Kidney capillary endothelial cell (primary cell): ENCODE measurements at places on chromosomes 7 and 10.

DNA sequence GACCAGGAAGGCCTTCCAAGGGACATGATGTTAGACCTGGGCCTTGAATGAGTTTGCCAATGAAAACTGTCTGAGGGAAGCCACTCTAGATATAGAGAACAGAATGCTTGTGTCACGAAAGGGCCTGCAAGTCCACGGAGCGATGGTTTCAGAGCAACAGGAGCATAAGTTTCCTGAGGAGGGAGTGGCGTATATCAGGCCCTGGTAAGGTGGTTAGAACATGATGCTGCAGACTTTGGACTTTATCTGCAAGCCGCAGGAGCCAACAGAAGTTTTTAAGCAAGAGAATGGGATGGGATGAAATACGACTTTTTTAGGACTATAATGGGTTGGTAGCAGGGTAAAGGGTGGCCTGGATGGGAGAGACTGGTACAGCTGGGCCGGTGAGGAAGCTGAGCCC lies 136.0 kb downstream of the FGFR2 start:
- no peak for DNase-seq

GRCh38 chr10:63760034-63760707 lies 239.0 kb downstream of the REEP3 start:
- DNase-seq = no peak

DNA sequence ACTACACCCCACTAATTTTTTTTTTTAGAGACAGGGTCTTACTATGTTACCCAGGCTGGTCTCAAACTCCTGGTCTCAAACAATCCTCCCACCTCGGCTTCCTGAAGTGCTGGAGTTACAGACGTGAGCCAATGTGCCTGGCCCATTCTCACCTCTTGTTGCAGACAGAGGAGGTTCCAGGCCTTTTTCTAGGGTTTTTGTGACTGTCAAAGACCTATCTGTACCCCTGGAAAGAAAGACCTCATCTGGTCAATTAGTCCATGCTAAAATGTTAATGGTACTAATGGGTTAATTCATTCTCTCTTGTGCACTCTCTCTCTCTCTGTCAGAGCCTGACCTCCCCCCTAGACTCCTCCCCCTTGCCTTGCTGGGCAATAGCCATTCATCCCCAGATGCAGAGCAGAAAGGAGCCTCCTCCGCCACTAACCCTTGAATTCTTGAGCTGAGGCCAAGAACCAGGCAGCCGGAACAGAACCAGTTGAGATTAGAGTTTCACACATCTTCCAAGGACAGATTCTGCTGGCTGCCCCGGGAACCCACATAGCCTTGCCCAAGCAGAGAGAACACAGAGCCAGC lies 209.7 kb downstream of the SKIDA1 start:
- DNase-seq = no peak

DNA sequence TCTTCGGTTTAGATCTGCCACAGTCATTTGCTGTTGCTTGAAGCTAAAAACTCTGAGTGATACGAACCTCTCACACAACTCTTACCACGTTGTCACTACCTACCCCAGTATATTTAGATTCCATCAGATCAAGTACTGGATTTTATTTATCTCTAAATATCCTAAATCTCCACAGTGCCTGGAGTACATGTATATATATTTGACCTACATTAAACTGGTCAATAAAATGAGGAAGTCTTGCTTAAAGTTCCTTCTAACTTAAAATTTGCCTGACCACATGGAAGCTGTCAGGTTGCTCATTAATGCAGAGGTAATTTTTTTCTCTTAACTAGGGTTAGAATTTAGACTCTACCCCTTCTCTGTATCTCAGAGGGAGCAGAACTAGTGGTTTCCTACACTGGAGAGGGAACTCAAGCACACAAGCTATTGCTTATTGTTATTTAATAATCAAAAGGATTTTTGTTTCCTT lies 3.1 kb upstream of the MACC1 start:
- no peak for DNase-seq

DNA sequence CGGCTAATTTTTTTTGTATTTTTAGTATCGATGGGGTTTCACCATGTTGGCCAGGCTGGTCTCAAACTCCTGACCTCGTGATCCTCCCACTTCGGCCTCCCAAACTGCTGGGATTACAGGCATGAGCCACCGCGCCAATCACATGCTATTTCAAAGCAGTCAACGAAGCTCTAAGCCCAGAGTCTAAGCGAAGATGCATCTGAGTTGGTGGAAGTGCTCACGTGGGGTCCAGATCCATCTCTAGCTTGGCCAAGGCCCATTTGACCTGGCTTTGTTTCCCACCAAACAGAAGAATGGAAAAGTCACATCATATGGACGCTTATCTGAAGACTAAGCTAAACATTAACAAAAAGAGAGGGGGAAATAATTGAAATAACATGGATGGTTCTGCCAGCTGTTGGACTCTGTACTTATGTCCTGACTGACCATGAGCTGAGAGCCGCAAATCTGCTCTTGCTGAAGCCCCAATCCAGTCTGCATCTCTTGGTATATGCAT lies 3.8 kb upstream of the GTF2I start:
- no peak for DNase-seq

DNA sequence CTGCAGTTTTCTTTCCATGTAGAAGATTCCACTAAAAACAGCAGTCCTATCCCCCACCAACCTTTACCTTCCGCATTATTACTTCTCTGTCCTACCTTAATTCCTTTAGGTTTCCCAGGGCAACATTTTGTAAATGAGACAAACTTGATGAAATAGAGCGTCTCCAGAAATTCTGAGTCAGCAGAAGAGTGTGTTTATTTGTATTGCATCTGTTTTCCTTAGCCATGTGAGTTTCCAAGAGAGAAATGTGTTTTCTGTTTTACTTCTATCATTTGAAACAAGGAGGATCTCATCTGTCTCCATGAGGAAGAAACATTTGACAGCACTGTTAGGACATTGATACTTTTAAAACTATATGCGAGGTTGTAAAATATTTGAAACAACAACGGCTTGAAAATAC lies 244.2 kb upstream of the PLXDC2 start:
- no peak for DNase-seq

DNA sequence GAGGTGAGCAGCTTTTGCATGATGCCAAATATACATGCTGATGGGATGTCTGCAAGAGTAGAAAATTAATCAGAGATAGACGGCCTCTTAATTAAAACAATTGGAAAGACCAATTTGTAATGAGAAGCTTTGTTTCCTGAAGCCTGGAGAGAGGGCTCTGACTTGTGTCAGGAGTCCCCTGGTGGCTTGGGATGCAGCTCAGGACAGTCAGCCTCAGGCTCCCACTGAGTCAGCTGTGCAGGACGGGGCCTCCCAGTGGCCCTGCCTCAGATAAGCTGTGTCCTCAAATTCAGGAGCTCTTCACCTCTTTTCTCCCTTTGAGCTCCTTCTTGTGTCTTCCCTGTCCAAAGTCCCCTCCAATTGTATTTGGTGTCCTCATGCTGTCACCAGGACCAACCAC lies 438.9 kb upstream of the PODXL start:
- no peak for DNase-seq

DNA sequence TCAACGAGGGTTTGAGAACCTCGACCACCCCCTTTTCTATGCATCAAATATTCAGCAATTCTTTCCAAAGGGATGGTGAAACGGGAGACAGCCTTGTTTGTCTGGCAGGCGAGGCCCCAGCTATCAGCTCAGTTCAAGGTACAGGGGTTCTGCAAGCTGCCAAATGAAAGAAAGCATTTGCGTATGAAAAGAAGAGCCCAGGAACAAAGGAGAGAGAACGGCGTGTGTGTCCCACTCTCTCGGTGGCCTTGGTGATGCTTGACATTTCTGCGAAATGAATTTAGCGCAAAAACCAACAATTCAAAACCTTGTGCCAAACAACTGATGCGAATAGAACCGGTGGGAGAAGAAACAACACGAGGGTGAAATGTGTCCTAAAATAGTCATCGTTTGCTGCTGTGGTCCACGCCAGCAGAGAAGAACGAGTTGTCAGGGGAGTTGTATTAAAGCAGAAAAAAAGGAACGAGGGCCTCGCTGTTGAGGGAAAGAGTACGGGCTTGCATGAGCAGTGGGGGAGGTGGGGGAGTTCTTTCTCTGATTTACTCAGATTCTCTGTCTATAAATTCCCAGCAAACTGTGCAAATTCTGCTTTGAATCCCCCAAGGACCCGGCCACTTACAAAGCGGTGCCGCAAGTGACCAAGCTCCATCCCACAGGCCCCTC lies 97.7 kb downstream of the TMEM130 start:
- no peak for DNase-seq

- no peak for DNase-seq
Measured at GRCh38 chr7:77360969-77361368, 55.2 kb downstream of the GSAP start.

- DNase-seq = no peak
Measured at GRCh38 chr10:33900596-33900995, 566.1 kb upstream of the NRP1 start.

- DNase-seq = no peak
Measured at GRCh38 chr10:80661526-80661925, 123.8 kb downstream of the SH2D4B start.
